Right cardiac atrium (tissue), 5 donors: ENCODE measurements at places on chromosomes 16 and 17. TPM values are rescaled to one million over a fixed set of nuclear protein-coding genes. Genes with fewer than 3 reads are reported as not detected.

DNA sequence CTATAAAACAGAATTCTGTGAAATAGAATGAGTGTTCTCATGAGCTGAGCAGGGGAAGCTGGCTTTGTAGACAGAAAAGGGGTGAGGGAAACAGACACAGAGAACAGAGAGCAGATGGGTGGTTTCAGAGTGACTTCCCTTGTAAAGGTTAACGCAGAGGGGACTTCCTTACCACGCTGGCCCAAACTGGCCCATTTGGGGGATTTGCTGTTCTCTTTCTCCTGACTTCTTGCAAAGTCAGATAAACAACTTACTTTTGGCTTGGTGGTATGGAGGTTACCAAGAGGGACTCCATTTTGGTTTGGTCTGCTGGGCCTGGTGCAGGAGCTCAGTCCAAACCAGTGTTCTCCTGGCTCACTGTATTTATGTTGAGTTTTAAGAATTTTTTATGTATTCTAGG, 48.4 kb downstream of the SEC14L1 start:
- DNase-seq = no peak

TAX1BP3 gene
- 184 TPM for total RNA-seq

OSGIN1 gene
- total RNA-seq = 6.8 TPM

KCTD2 gene
- total RNA-seq = 27.5 TPM
